ENCODE measurements at places on chromosomes 5 and 9. TPM values are rescaled to one million over a fixed set of nuclear protein-coding genes. Genes with fewer than 3 reads are reported as not detected.

Gene ATP10B
- total RNA-seq: under 0.01 TPM

Gene GAS1
- total RNA-seq: 1.6 TPM

Gene SURF1
- total RNA-seq: 22.2 TPM

Gene SMIM32
- not detected for total RNA-seq

Gene IFNA13
- total RNA-seq: not detected

Gene DRD1
- total RNA-seq: not detected

Data from lung microvascular endothelial cell (primary cell).